ENCODE measurements at places on chromosomes 2 and 18.

GRCh38 chr2:201837824-201838431, 31.6 kb downstream of the CDK15 start:
- DNase-seq = no peak

DNA sequence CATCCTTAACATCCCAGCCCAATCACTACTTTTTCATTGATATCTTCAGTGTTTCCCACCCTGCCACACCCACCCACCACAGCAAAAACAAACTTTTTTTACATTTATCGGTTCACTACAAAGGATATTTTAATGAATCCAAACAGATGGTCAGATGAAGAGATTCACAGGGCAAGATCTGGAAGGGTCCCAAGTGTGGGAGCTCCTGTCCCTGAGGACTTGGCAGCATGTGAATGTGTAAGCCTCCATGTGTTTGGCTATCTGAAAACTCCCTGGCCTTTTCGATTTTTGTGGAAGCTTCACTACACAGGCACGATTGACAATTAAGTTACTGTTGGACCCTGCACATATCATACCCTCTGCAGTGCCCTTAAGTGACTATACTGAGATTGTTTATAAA, 48.1 kb upstream of the CRIM1 start:
- DNase-seq = no peak

DNA sequence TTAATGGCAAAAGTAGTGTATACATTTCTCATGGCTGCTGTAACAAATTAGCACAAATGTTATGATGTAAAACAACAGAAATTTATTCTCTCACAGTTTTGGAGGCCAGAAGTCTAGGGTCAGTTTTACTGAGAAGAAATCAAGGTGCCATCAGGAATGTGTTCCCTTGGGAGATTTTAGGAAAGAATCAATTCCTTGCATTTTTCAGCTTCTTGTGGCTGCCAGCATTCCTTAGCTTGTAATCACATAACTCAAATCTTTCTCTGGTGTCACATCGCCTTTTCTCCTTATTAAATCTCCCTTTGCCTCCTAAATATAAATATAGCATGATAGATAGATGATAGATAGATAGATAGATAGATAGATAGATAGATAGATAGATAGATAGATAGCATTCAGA, 307.0 kb upstream of the REG3G start:
- DNase-seq = no peak

DNA sequence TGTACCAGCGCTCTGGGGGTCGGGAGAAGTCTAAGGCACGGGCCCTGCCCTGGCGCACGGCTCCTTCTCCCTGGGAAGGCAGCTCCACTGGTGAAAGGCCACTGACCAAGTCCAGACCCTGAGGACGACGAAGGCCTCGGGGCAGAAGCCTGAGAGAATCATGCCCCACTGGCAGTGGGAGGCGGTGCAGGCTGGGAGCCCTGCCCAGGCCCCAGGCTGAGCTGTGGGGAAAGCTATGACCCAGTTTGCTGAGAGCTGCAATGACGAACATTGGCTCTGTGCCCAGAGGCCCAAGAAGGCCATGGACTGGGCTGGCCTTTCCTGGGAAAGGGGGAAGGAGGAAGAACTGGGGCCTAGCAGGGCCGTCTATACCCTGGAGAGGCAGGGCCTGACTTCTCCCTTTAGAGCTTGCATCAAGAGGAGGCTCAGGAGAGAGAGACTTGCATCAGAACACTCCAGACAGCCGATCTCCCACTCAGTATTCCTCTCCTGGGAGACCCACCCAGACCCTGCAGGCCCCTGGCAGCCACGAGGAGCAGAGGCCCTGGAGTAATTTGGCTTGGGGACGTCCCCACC, 32.9 kb downstream of the HS1BP3 start:
- no peak for DNase-seq

DNA sequence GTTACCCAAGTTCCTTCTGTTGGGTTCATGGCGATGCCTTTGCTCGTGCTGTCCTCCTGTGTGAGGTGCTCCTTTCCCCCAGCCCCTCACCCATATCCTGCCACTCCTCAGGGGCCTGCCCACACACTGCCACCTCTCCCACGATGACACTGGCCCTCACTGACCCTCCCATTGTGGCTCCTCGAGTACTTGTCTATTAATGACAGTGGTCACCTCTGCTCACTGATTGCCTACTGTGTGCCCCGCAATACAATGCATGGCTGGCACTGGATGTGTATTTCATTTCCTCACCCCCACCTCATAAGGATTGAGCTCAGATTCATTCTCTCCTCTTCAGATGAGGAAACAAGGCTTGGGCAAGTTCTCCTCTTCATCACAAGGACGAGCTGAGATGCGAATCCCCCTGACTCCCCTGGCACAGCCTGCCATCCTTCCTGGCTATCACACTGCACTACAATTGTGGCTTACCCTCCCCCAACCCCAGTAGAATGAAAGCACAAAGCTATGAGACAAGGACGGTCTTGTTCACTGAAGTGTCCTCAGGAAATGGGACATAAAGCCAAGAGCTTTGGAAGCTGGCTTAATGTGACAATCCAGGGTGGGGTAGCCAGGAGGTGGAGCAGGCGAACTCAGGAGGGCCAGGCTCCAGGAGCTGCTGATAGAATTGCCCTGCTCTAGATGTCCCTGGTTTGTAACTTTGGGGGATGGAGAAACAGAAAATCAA, 93.9 kb upstream of the RAB12 start:
- no peak for DNase-seq

GRCh38 chr2:109265369-109265768, 136.4 kb downstream of the SH3RF3 start:
- DNase-seq = no peak

DNA sequence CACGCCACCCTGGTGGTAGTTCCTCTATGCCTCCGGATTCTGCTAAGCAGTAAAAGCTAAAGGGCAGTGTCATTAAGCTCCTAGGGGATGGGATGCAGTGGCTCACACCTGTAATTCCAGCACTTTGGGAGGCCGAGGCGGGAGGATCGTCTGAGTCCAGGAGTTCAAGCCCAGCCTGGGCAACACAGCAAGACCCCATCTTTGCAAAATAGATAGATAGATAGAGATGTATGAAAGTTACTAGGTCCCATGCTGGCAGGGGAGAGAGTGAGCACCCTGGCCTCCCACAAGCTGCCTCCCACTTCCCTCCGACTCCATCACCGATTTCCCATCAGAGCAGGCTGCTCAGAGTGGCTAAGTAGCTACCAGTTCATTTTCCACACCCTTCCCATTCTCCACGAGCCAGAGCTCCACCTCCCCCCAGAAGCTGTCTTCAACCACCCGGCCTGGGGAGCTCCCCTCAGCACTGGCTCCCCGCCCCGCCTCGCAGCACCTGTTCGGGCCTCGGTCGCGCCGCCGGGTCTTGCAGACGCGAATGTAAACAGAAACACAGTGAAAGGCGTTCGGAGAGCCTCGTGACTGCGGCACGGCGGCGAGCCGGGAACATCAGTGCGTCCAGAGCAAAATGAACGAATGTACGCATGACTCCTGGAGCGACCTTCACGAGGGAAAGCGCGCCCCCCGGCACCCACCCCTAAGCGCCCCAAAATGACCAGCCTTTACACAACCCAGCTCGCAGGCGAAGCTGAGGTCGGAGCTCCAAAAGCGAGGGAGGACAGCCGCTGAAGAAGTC, 598 bp upstream of the CEP68 start:
- peak; percentile 59 for DNase-seq

- no peak for DNase-seq
Observed at GRCh38 chr2:53006980-53007379, 760.6 kb upstream of the CHAC2 start.

- no peak for DNase-seq
Observed at GRCh38 chr18:59690186-59690982, 6.8 kb downstream of the CCBE1 start.

GRCh38 chr2:56753182-56753581, 569.4 kb downstream of the CCDC85A start:
- no peak for DNase-seq

DNA sequence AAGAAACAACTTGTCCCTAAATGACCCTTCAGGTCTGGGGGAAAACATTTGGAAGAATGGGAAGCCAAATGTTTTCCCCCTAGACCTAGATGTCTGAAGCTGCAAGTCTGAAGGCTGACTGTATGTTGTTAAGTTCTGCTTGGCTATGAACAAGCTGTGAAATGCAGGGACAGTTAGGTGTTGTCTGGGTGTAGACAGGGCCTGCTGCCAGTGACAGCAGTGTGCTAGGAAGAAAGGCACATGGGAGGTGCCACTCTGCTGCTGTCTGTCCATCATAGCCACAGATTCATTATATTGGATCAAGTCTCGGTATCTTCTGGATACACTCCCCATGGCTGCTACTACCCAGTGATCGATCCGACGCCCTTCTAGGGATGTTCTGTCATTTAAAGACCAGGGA, 265.9 kb upstream of the PXDN start:
- DNase-seq = no peak

DNA sequence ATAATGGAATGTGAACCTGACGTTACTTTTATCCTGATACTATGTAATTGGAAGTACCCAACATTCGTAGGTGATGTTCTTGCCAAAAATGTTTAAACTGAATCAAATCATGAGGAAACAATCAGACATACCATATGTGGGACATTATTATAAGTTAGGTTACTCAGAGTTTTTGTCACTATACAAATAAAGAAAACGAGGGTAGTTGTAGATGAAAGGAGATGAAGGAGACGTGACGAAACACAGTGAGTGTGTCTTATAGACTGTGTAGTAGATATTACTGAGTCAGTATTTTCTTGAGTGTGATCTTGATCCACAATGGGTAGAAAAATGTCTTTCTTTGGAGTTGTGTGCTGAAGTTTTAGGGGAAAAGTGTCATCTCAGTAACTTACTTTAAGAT, 176.8 kb downstream of the ZNF407 start:
- no peak for DNase-seq

DNA sequence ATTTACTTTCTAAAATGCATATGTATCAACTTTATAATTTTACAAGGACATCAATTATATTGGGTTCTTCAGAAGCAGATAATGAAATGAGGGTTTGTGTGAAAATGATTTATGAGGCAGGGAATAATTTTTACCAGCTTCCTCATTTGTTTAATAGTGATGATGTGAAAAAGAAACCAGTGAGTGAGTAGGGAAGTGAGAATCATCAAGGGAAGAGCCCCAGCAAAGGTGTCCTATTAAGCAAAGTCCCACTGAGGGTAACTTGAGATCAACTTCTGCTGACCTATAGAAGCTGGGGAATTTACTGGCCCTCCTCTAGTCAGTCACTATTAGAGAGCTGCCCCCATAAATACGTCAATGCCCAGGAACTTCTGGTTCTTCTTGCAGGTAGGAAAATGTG, 266.8 kb upstream of the LYPD1 start:
- DNase-seq = no peak

- DNase-seq = no peak
Observed at GRCh38 chr18:23536204-23536603, 32.9 kb downstream of the RMC1 start.

GRCh38 chr2:200679535-200679934, 93.7 kb downstream of the AOX1 start:
- DNase-seq = no peak

- no peak for DNase-seq
Observed at GRCh38 chr2:200455958-200456421, 53.9 kb downstream of the KCTD18 start.

- no peak for DNase-seq
Observed at GRCh38 chr2:50719837-50720696, 311.9 kb downstream of the NRXN1 start.

DNA sequence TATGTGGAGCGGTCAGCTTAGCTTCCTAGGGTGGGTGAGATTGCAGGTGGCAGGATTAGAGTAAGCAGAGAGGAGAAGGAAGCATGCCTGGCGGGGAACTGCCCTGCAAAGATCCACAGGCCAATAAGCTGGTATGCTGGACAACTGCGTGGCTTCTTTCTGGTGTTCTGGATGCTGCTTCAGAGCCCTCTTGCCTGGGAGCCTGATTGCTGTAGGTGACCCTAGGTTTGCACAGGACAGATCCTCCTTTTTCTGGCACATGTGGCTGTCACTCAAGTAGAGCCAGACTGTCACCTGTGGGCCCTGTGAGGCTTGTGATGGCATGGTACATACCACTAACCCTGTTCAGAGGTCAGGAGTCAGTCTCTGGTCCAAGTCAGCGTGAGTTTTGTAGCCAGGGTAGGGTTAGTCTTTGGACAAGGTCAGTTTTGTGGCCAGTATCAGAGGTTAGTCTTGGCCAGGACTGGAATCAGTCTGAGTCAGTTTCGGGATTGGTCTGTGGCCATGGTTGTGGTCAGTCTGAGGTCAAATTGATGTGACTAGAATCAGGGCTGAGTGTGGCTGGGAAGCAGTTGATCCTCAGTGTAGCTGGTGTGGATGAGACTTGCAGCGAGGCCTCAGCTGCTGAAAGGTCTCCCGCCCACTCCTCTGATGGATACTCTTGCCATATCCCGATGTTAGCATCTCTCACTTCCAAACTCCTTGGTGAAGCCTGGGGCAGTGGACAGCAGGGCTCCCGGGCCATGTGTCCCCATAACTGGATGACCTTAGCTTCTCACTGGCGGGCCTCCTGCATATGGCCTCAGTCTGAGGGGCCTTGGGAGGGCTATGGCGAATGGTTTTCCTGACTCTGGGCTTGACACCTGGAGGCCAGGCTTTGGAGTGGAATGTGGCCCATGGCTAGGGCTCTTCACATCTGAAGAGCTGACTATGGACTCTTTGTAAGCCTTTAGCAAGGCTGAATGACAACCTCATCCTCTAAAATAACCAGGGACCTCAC, 260.5 kb downstream of the DYSF start:
- no peak for DNase-seq

DNA sequence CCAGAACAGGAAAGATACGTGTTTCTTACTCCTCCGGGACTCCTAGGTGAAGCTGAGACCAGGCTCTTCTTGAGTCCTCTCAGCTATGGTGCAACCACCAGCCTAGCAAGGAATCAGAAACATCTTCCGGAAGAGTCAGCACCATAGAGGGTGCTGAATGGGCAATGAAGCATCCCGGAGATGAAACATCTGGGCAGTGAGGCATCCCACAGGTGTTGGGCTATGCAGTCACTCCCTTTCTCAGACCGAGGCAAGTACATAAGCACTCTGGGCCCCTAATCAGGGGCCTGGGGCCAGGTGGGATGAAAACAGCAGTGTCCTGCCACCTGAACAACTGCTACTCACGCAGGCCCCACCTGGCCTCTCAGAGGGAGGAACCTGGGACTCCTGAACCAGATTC, 1.4 kb upstream of the CAPN10 start:
- no peak for DNase-seq

DNA sequence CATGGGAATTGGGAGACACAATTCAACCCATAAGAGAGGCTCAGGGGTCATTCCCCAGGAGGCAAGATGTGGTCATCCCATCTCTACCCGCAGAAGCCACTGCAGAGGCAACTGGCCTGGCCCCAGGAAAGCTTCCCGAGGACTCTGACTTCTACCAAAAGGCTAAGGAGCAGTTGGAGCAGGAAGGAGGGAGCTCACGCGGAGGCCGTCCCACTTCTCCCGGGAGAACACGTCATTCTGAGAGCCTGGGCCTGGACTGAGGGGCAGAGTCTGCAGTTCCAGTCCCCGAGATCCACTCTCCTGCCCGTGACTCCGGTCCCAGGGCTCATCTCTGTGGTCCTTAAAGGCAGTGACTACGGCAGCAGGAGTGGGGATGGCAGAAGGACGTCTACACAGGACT, 69.0 kb upstream of the TAF1B start:
- DNase-seq = no peak

All from CD8-positive, alpha-beta T cell (primary cell).